NCI-H2107 (cell line): ENCODE measurements at places on chromosomes 16 and 17.

GRCh38 chr16:9556949-9557665, 465.7 kb downstream of the HAPSTR1 start:
- DNase-seq: no peak

DNA sequence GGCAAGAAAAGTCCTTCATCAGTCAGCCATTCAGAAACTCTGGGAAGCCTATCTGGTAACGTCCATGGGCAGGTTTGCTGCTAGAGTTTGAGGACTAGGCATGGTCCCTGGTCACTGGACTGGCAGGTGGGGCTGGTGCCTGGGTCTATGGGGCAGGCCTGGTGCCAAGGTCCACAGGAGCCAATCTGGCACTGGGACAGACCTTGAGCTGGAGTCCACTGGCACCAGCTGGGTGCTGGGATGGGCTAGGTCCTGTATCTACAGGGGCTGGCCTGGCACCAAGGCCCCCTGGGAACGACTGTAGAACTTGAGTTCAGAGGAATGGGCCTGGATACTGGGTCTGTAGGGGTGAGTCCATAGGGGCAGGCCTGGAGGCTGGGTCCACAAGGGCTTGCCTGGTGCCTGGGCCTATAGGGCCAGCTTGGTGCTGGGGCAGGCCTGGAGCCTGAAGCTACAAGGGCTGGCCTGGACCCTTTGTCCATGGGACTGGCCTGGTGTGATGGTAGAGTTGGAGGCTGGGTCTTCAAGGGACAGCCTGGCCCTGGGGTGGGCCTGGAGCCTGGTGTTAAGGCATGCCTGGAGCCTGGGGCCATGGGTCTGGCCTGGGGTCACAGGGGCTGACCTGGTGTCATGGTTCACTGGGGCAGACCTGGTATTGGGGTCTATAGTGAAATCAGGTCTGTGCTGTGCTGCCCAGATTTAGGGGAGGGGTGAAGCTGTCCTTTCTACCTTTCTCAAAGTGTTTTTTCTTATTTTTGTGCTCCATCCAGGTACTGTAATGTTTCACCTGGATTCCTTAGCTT, 30.5 kb upstream of the NKD1 start:
- DNase-seq: no peak

- no peak for DNase-seq
Measured at GRCh38 chr17:7352910-7353635, 1.1 kb downstream of the KCTD11 start.

- no peak for DNase-seq
Measured at GRCh38 chr17:81287152-81287551, 8.0 kb downstream of the SLC38A10 start.

DNA sequence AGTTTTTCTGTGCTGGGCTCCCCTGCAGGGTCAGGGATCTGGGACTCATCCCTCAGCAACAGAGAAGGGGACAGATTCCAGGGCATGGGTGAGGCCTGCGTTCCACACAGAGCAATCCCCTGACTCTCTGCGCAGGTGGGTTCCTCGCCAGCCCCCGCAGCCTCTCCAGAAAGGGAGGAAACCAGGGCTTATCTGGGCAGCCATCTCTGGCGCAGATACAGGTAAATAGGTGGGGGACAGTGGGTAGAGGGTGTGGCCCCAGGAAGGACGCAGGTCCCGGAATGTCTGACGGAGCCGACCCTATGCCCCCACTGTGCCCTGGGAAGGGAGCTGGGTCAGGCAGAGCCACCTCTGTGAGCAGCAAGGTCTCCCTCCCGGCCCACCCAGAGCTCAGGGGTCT, 23.2 kb downstream of the PIEZO1 start:
- DNase-seq: no peak

DNA sequence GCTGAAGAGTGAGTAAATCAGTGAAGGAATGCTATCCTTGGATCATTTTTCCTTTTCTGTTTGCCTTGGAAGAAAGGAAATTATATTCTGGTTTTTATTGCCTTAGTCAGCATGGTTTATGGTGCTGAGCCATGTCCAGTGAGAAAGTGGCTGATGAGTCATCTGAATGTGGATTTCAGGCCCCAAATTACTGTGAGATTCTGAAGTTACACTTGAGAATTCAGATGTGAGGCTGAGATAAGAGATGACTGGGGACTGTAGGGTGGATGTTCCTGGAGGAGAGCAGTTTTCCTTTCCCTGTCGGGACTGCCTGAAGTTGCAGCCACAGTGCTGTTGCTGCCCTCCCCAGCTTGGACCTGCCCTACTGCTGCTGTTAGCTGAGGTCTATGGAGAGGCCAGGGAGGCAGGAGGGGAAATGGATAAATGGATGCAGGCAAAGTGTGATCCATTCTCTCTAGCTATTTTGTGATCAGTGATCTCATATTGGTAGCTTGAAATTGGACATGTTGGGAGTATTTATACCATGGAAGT, 4.2 kb upstream of the MAP3K14 start:
- DNase-seq: no peak
